Fibroblast of skin of scalp (primary cell): ENCODE measurements at places on chromosomes 16 and 17.

DNA sequence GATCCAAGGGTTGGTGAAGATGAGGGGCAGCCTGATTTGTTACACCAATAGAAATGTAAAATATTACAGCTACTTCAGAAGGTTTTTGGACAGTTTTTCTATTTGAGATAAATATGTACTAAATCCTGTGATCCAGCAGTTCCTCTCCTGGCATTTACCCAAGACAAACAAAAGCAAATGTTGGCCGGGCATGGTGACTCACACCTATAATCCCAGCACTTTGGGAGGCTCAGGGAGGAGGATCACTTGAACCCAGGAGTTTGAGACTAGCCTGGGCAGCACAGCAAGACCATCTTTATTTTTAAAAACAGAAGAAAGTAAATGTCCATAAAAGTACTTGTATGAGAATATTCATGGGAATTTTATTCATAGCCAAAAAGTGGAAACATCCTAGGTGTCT is 64.8 kb upstream of the MRC2 start:
- DNase-seq = peak; percentile 73

DNA sequence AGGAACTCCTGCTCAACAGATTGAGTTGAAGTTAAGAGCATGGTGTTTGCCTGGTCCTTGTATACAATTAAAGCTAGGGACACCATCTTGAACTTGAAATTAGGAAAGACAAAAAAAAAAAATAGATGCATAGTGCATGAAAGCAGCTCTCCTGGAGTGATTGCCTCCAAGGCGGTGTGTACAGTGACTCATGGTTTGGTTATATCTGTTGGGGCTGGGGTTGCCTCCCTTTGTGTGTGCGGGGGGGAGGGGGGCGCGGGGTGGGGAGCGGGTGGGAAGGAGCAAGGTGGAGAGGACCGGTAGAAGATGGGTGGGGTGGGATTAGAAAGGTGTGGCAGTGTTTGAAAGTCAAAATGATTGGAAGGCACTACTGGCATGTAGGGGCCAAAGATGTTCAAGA is 3.4 kb downstream of the TMED6 start:
- DNase-seq = no peak

GRCh38 chr17:43737722-43738121 is 20.9 kb downstream of the SOST start:
- DNase-seq = no peak

- no peak for DNase-seq
Measured at GRCh38 chr17:34606763-34607162, 27.4 kb downstream of the TMEM132E start.

DNA sequence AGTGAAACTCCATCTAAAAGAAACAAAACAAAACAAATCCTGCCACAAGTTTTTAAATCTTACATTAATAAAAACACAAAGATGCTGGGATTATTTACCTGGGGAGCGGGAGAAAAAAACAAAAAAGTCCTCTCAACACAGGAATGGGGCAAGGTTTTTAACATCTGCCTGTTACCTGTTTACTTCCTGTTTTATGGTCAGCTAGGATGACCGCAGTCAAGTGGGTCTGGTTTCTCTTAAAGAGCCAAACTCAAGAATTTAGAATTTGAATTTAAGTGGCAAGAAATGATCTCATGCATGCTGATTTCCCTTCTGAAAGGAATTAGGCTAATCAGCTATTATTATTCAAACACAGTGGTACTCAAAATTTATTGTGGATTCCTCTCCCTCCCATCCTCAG is 39.7 kb upstream of the TBC1D3K start:
- DNase-seq = no peak

GRCh38 chr17:27247071-27247957 is 46.6 kb upstream of the WSB1 start:
- DNase-seq = peak; percentile 51

DNA sequence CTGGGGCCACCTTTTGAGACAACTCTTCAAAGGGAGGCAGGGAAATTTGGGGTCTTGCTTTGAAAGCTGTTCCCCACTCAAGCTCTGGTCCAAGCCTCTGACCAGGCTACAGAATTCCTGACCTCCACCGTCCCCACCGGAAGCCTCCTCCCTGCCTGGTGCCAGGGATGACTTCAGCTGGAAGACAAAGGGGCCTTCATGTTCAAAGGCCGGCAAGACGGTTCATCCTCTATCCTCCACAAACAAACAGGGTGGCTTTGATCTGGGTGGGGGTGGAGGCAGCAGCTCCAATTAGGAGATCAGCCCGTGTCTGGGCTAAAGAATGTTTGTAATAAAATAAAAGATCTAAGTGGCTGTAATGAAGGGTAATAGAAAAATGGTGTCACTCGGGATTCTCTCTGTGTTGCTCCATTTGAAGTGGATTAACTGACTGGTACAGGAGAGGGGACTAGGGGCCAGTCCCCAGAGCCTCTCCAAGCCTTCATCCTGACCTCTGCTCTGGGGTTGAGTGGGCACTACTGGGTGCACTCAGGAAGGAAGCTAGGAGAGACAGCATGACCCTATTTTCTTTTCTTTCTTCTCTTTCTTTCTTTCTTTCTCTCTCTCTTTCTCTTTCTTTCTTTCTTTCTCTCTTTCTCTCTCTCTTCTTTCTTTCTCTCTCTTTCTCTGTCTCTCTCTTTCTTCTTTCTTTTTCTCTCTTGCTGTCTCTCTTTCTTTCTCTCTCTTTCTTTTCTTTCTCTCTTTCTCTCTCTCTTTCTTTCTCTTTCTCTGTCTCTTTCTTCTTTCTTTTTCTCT is 27.5 kb upstream of the NKD1 start:
- DNase-seq = no peak

- DNase-seq = peak; percentile 60
Measured at GRCh38 chr17:56292010-56292409, 138.7 kb downstream of the ANKFN1 start.

- DNase-seq = no peak
Measured at GRCh38 chr17:68495081-68495480, 17.1 kb upstream of the PRKAR1A start.

- no peak for DNase-seq
Measured at GRCh38 chr17:44781551-44782325, 22.9 kb downstream of the ADAM11 start.

GRCh38 chr16:64693946-64694345 is 427.9 kb downstream of the CDH11 start:
- DNase-seq = no peak

DNA sequence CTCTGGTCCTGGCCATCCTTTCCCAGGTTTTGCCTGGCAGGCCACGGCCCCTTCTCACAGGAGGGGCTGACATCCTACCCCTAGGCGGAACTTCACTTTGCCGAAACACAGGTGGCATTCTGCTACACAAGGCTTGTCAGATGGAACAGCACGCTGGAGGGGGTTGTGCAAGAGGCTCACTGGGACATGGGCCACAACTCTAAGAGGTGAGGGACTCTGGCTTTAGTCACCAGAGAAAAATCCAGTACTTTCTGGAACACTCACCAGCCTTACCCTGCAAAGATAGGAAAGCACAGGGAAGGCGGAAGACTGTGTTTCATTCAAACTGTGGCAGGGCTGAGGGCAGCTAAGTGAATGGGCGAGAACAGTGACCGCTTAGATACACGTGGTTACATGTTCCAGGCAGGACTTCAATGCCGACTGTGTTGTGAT is 18.3 kb downstream of the CDC42EP4 start:
- DNase-seq = peak; percentile 63

DNA sequence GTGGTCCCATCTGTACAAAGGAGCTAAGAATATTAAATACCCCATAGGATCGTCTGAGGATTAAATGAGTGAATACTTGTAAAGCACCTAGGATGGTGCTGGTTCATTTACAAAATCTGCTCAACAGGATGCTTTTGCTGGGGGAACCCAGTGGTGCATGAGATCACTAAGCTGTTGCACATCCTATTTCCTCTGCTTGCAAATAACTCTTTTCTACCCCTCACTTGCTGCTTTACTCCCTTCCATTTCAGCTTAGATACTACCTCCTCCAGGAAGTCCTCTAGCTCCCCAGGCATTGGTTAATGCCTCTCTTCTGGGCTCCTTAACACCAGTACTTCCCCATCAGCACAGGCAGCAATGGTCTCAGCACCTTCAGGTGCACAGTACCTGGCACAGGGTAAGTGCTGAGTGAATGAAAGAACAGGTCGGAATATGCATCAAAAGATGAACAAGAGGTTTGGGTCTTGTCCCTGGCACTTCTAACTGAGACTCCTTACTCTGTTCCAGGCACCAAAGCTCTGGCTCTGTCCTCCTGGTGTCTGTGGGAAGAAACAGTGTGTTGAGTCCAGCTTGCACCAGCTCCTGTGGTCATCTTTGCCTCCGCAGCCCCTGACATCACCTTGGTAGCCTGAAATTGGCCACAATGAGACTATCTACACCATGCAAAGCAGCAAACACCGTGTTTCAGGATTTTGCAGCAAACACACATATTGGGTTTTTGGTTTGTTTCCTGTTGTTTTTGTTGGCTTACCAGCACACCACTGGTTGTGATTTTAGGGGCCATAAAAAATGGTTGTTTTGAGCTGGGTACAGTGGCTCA is 24.1 kb upstream of the IL21R start:
- no peak for DNase-seq

- DNase-seq = no peak
Measured at GRCh38 chr17:7098802-7099459, 15.7 kb downstream of the ASGR2 start.

DNA sequence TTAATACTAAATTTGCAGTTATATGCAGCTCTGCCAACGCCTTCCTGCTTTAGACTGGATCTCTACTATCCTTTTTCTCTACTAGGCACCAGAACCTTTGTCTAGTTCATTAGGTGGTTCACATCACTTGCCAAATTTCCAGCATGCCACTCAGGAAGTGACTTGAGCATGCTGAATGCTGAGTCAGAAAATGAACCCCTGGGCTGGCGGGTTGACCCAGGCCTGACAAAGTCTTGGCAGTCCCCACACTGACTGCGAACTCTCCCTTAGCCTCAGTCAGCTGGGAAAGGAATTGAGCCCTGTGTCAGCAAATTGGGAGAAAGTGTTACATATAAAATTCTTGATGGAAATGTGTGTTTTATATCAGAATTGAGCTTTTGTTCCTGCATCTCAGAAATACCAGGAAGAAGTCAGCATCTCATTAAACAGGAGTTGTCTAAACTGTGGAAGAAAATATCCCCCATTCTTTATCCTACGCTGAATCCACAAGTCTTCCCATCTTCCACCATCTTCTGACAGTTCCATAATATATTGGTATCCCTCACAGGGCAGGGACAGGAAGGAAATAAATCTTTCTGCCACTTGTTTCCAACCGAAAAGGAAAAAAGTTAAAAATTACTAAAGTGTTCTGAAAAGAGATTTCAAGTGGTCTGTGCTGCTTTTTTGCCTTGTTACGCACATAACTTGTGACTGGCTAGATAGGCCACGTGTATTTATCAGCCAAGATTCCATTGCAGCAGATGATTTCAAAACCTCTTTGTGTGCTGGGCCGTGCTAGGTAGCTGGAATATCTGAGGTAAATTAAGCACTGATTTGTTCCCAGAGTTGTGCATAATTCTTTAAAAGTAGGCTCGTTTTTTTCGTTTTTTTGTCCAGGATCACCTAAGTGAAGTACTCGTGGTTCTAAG is 16.7 kb upstream of the SLC12A3 start:
- DNase-seq = peak; percentile 70

- DNase-seq = no peak
Measured at GRCh38 chr17:82309656-82310570, 7.5 kb downstream of the CD7 start.

GRCh38 chr17:33241390-33241789 is 51.7 kb downstream of the ASIC2 start:
- DNase-seq = peak; percentile 25

GRCh38 chr16:799111-799947 is 1.2 kb downstream of the GNG13 start:
- DNase-seq = no peak

DNA sequence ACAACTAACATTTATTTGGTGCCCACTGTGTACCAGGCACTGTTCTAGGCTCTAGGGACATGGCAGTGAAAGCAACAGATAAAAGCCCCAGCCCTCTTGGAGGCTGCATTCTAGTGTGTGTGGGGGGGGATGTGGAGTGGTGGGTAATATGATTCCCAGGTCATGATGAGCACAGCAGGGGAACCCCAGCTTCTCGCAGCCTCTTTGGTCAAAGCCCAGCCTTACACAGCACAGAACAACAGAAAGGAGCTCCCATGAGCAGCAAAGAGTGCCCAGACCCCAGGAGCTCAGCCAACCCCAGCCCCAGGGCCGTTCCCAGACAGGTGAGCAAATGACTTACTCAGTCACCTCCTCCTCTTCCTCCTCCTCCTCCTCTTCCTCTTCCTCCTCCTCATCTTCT is 21.9 kb downstream of the CNGB1 start:
- DNase-seq = no peak

DNA sequence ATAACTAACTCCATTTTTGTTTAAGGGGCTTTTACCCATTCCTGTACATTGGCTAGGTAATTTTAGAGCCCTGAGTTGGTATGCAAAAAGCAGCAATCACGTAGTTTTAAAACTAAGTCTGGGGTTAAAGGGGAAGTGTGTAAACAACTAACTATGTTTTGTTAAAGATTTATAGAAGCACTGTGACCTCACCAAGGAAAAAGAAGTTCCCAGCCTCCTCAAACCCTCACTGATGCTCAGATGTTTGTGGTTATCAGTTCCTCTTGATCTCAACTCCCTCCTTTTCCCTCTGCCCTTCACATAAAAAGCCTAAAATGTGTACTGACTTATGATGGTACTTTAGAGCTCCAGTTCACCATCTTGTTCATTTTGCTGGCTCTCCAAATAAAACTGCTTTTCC is 119.9 kb upstream of the IRX6 start:
- no peak for DNase-seq

DNA sequence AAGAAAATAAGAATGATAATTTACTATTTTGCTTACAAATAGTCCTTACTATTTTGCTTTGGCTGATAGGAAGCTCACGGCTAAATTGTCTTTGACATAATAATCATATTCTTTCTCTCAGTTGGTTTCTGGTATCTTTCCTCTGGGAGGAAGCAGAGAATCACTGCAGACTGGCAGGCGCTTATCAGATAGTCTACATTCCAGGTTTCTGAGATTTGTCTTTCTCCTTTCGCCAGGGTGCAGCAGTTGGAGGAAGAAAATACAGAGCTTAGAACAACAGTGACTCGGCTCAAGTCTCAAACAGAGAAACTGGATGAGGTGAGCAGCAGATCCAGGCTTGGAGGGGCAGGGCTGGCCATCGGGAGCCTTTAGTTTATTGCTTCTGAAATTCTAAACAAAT is 136.1 kb downstream of the RAB11FIP4 start:
- DNase-seq = peak; percentile 45

DNA sequence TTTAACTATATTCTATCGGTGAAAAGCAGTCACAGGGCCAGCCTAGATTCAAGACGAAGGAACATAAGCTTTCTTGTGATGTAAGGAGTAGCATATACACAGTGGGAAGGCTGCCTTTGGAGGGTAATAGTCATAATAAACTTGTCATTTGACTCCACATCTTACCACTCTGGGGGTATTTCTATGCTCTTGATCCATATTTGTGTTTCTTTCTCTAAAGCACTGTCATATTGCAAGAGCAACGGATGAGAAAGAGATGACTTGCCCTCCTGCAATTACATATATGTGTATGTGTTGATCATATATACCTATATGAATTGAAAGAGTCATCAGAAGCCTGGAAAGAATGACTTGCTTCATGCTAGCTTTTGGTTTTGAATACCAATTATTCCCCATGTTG is 225.4 kb upstream of the HS3ST3A1 start:
- no peak for DNase-seq

GRCh38 chr17:21129023-21129681 is 2.4 kb downstream of the DHRS7B start:
- peak; percentile 68 for DNase-seq
